NCI-H748 treated with DMSO at 0.1 percent for 48 hours (cell line): ENCODE measurements at places on chromosomes 2 and 18.

- no peak for DNase-seq
These were observed 144.4 kb upstream of the REV1 start for GRCh38 chr2:99634234-99634633.

- DNase-seq, result no peak
These were observed 65.5 kb downstream of the ACAA2 start for GRCh38 chr18:49747876-49748275.

DNA sequence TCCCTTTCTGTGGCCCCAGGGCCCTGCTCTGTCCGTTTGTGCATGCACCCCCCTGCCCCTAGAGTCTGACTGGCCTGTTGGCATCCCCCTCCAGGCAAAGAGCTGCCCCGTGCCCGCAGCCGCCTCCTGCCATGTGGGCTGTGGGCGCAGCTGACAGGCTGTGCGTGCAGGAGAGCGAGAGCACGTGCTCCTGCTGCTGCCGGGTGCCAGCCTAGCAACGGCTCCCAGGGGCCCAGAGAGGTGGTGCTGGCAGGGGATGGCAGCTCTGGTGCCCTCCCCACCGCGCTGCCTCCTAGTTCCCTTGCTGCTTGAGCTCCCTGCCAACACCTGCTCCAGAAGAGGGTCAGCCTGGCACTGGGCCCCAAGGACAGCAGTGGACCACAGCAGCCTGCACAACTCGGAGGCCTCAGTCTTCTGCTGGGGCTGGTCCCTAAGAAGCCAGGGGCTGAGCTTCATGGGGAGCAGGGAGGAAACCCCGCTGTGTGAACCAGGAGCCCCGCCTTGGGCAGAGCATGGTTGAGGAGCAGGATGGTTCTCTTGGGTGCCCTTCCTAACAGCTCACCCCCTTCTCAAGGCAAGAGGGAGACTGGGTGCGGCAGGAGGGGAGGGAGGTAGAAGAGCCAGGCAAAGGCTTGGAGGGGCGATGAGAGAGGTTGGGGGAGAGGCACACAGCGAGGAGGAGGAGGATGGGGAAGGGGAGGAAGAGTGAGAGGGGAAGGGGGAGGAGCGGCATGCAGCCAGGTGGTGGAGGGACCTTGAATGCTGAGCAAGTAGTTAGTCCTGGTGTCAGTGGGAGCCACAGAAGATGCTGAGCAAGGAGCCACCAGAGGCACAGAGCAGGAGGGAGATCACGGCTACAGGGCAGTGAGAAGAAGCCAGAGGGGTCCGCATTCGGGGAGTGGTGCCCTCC is 23.8 kb upstream of the PTMA start:
- no peak for DNase-seq

GRCh38 chr2:200324362-200324761 is 17.9 kb downstream of the SPATS2L start:
- DNase-seq, result no peak

DNA sequence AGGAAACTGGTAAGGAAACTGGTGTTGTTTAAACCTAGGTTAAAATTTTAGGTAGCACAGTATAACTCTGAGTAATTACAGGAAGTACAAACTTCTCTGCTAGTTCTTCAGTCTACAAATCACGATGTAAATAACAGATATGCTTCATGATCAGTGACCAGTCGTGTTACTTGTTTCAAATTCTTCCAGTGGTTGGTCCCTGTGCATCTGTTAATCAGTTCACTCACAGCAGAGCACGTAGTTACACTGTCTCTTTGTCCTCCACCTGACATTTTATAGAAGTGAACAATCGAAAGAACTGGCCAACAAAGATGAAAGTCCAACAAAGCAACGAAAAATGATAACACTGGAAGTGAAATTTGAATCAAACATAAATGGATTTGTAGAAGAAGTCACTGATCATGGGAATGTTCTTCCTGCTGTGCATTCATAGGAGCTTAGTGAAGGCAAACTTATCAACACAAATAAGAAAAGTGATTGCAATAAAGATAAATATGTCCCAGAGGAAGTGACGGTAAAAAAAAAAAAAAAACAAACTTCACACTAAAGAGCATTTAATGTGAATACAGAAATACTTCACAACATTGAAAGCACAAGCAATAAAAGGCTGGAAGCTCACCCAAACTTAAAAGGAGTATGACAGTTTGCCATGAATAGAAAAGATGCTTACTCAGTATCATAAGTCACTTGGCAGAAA is 7.0 kb downstream of the EIF2AK2 start:
- DNase-seq, result no peak

DNA sequence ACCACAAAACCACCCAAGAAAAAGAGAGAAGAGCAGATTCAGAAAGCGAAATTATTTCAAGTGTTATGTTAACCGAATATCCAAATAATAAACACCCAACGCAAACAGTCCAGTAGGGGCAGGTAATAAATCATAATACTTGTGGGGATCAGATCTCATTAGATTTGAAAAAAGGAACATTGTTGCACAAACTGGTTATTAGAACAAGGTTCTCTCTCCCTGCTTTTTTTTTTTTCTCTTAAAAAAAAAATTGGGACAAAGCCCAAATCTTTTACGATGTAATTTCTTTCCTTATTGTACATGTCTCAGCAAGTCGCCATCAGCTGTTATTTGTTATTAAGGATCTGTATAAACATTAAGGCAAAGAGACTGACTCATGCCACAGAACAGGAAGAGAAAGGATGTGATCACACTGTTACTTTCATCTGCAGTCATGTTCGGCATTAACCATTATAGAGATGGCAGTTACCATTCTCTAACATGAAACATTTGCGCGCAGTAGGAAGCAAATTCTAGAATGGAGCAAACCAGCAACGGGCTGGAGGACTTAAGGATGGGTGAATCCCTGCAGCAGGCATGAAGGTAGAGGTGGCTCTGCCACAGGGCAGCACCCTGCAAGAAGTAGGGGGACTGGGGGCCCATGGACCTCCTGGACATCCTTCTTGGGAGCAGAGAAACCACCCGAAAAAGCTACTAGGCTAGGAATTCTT is 42.0 kb downstream of the EPHA4 start:
- peak; percentile 74 for DNase-seq

GRCh38 chr2:70283500-70284191 is 9.9 kb downstream of the SNRPG start:
- no peak for DNase-seq

GRCh38 chr2:42359965-42360483 is 993 bp downstream of the COX7A2L start:
- no peak for DNase-seq

GRCh38 chr2:69298261-69298660 is 88.8 kb downstream of the GFPT1 start:
- DNase-seq, result no peak
